T-helper 22 cell (primary cell): ENCODE measurements at places on chromosomes 11 and 22.

- no peak for DNase-seq
Measured at GRCh38 chr11:97574976-97575665, 1185.3 kb downstream of the JRKL start.

DNA sequence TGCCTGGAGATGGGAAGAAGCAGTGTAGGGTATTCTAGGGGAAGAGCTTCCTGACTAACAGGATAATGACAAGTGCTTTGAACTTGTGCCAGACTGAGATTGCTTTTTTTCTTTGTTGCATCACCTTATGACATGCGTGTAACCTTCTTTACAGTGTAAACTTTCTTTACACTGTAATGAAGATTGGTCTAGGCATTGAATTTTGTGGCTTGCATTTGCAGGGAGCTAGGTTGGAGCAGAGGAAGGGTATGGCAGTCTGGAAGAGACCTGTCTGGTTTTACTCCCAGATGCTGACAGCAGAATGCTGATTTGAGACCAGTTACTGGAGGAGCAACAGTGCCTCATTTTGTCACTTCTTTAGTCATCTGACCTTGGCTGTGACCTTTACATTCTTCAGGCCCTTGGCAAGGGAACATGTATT, 5.6 kb downstream of the DDB2 start:
- no peak for DNase-seq

- DNase-seq: peak; percentile 60
Measured at GRCh38 chr11:2092956-2093412, 46.2 kb downstream of the IGF2 start.

GRCh38 chr11:78815831-78816230, 241.2 kb upstream of the NARS2 start:
- DNase-seq: no peak

GRCh38 chr11:69975822-69976221, 102.3 kb upstream of the ANO1 start:
- DNase-seq: no peak

- DNase-seq: no peak
Measured at GRCh38 chr11:119284344-119285157, 32.4 kb downstream of the MCAM start.

- no peak for DNase-seq
Measured at GRCh38 chr11:93528757-93529645, 14.2 kb downstream of the SMCO4 start.

DNA sequence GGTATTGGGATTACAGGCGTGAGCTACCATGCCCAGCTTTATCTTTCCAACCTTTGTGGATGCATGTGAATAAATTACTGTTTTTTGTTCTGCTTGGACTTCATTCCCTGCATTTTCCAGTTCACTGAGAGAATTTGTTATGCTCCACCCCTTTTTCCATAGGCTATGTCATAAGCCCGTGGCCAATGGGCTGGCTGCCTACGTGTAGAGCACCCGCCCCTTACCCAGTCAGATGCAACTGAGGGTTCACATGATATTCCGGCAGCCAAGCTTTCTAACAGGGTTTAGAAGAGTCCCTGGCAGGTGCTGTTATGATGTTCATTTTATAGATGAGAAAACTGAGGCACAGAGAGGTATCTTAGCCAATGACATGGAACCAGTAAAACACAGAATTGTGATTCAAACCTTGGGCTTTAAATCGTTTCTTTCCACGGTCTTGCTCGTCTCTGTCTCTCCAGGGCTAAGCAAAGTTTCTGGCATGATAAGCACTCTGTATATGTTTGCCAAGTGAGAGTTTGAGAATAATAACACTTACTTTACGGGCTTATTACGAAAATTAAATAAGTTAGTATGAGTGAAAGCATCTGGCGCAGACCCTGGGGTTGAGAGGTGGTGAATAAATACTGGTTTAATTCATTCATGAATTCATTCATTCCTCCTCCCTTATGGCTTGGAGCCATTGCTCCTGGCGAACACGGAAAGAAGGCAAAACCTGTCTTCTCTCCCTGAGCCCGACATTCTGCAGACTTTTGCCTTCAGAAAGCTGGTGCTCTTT, 42.4 kb upstream of the RASD2 start:
- DNase-seq: no peak

GRCh38 chr11:111309215-111309915, 11.0 kb downstream of the POU2AF3 start:
- no peak for DNase-seq

DNA sequence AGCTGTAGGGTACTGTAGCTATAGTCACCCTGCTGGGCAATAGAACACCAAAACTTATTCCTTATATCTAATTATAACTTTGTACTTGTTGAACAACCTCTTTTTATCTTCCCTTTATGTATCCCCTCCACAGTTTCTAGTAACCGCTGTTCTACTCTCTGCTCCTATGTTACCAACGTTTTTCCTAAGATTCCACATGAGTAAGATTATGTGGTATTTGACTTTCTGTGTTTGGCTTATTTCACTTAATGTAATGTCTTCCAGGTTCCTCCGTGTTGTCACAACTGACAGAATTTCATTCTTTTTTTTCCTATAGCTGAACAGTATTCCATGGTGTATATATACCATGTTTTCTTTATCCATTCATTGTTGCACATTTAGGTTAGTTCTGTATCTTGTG, 258.4 kb downstream of the DYNC2H1 start:
- DNase-seq: no peak

GRCh38 chr11:4797206-4797605, 7.0 kb downstream of the OR52R1 start:
- no peak for DNase-seq

GRCh38 chr22:43006753-43007152, 8.2 kb downstream of the PACSIN2 start:
- DNase-seq: no peak
